Activated naive CD4-positive, alpha-beta T cell treated with anti-CD3 and anti-CD28 coated beads, Interleukin-2, amount 50 U/mL, for 72 hours (primary cell): ENCODE measurements at places on chromosomes 7 and 10. TPM values are rescaled to one million over a fixed set of nuclear protein-coding genes. Genes with fewer than 3 reads are reported as not detected.

DNA sequence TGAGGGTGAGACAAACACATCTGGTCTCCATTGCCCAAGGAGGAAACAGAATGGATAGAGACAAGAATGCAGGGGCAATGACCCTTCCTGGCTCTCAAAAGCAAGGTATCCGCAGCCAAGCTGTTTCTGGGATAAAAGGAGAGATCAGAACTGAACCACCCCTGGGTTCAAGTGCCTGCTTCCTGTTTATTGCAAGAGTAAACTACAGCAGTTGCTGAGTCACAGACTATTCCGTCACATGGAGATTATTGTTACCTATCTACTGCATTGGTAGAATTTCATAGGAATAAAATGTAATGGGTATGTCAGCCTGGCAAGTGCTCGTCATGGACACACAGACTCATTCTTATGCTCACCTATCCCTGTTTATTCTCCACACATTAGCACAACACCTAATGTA lies 821.6 kb downstream of the GRID1 start:
- no peak for DNase-seq

DNA sequence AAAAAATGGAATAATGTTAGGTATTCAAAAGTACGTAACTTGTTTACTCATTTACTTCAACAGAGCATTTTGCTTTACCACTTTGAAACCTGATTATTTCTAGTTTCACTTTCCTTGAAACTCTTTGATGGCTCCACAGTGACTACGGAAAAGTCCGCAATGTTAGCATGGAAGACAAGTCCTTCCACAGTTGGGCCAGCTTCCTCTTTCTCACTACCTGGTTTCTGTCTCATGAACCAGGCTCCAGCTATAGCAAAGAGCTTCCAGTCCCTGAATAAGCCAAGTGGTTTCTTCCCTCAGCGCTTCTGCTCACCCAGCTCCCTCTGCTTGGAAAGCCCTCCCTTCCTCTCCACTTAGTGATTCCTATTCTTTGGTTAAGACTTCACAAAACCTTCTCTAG lies 44.8 kb upstream of the SLC16A12 start:
- no peak for DNase-seq

GRCh38 chr10:113060201-113061053 lies 110.4 kb downstream of the TCF7L2 start:
- DNase-seq, result no peak

- DNase-seq, result no peak
Observed at GRCh38 chr7:50262916-50263690, 41.4 kb upstream of the IKZF1 start.

The TBRG4 gene
- total RNA-seq, result 184 TPM

The TAS2R3 gene
- total RNA-seq, result 1.8 TPM
